Erythroblast (primary cell): ENCODE measurements at places on chromosomes 1 and 21.

GRCh38 chr1:160575112-160575664 is 4.1 kb downstream of the CD84 start:
- no peak for DNase-seq

GRCh38 chr1:236086537-236086936 is 21.6 kb upstream of the NID1 start:
- DNase-seq: no peak

DNA sequence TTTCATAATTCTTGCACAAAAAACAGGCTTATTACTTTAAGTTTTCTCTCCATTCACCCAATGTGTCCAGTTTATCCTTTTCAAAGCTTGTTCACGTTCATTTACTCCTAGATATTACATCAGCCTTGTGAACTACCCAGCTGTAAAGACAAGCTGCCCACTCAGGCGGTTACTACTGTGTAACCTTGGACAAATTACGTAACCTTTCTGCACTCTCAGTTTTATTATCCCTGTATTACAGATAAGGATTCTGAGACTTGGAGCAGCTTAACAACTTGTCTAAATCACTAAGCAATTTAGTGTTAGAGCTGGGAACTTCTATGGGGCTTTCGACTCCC is 20.5 kb upstream of the LPAR3 start:
- no peak for DNase-seq

GRCh38 chr1:111720977-111721786 is 18.0 kb downstream of the INKA2 start:
- DNase-seq: no peak

DNA sequence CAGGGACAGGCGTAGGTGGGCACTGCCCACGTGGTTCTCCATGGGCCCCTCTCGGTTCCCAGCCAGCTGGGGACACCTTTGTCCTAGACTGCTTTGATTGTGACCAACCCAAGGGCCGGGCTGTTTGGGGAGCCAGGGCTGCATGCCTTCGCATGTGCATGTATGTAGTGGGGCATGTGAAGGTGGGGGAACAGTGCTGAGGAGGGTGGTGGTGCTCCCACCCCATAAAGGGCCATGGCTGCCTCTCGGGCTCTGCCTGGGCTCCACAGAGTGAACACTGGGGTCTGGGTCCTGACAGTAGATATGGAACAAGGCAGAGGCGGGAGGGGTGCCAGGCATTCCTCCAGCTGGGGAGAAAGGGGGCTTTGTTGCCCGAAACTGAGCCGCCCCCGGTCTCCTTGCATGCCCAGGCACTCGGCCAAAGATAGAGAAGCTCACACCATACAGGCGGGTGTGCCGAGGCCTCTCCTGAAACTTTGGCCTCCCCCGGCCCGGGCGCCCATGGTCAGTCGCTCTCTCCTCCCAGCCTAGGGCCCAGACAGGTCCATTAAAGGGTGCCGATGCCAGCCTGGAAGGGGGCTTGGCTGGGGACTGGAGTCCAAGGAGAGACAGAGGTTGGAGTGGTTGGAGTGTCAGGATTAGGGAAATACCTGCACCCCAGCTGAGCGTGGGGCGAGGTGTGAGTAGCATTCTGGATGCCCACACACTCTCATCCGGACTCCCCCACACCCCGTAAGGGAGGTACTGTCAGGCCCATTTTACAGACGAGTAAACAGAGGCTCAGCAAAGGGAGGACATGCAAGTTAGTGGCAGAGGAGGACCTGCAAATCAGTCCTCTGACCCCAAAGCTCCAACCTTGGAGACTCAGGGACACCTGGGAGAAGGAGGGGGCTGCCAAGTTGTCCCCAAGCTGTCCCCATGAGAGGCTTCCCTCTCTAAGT is 41.1 kb downstream of the EPHA2 start:
- DNase-seq: no peak

- DNase-seq: no peak
Measured at GRCh38 chr1:106836708-106837107, 219.8 kb upstream of the PRMT6 start.

- no peak for DNase-seq
Measured at GRCh38 chr21:39860600-39860999, 6.6 kb upstream of the PCP4 start.
